CD4-positive, alpha-beta T cell (primary cell): ENCODE measurements at places on chromosomes 11 and 22. TPM values are rescaled to one million over a fixed set of nuclear protein-coding genes. Genes with fewer than 3 reads are reported as not detected.

GRCh38 chr11:111357150-111358037 lies 21.7 kb downstream of the POU2AF1 start:
- H3K27me3 ChIP-seq = no peaks in the 10 kb centered on the region
- no peaks in the 10 kb centered on the region for H3K4me1 ChIP-seq
- no peak overlapping the region for H3K4me3 ChIP-seq
- no peaks in the 10 kb centered on the region for H3K36me3 ChIP-seq
- DNase-seq = no peak

Gene SGSM1
- total RNA-seq = 1.3 TPM

- no peaks in the 10 kb centered on the region for H3K4me1 ChIP-seq
- DNase-seq = no peak
- peaks cover 21% of the 10 kb centered on the region for H3K36me3 ChIP-seq
- no peak overlapping the region for H3K27ac ChIP-seq
- H3K27me3 ChIP-seq = no peaks in the 10 kb centered on the region
Measured at GRCh38 chr22:19129871-19130270, 1.2 kb upstream of the TSSK2 start.

- H3K4me3 ChIP-seq = no peak overlapping the region
- H3K27me3 ChIP-seq = peaks cover 50% of the 10 kb centered on the region
- H3K27ac ChIP-seq = no peak overlapping the region
- no peaks in the 10 kb centered on the region for H3K36me3 ChIP-seq
Measured at GRCh38 chr11:129372609-129373488, 2.8 kb upstream of the BARX2 start.
